ENCODE measurements at places on chromosomes 12 and 14.
A peak's percentile ranks its signal among the peaks of the same experiment; 100 is the strongest.

- DNase-seq: no peak
Measured at GRCh38 chr12:25502596-25502995, 50.5 kb downstream of the LMNTD1 start.

GRCh38 chr14:55430024-55430690, 10.3 kb downstream of the TBPL2 start:
- peak; percentile 79 for DNase-seq

DNA sequence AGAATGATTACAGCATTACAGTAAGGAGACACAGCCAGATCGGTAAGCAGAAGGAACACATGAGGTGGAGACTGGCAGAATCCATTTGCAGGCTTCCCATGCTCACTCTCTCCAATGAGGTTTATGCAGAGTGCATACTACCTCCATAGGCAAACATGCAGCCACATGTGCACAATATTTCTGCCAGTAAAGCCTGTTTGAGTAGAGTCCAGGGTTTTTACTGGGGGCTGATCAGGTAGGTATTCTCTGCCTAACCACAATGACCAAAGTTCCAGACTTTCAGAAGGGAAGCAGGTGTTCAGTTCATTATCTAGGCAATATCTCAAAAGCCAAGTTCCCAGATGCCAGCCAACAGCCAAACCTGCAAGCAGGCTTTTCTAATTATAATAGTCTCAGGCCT, 31.1 kb downstream of the INTS13 start:
- no peak for DNase-seq

GRCh38 chr12:132363661-132364347, 34.4 kb upstream of the GALNT9 start:
- no peak for DNase-seq

- no peak for DNase-seq
Measured at GRCh38 chr12:5500331-5500659, 68.4 kb downstream of the NTF3 start.

GRCh38 chr12:88401155-88401554, 179.1 kb downstream of the KITLG start:
- no peak for DNase-seq

- no peak for DNase-seq
Measured at GRCh38 chr12:116959845-116960514, 49.2 kb downstream of the FBXW8 start.

DNA sequence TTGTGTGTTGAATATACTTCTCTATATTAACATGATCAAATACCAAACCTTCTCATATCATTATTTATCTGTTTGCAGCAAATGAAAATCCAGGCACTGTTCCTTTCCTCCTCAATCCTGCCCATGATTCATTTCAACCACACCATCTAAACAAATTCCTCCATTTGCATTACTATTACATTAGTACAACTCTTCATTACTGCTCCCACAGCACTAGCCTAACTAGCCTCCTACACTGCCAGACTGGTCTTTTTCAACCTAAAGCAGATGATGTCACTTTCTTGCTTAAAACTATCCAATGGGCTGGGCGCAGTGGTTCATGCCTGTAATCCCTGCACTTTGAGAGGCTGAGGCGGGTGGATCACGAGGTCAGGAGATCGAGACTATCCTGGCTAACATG, 117.3 kb upstream of the MYF6 start:
- peak; percentile 46 for DNase-seq

DNA sequence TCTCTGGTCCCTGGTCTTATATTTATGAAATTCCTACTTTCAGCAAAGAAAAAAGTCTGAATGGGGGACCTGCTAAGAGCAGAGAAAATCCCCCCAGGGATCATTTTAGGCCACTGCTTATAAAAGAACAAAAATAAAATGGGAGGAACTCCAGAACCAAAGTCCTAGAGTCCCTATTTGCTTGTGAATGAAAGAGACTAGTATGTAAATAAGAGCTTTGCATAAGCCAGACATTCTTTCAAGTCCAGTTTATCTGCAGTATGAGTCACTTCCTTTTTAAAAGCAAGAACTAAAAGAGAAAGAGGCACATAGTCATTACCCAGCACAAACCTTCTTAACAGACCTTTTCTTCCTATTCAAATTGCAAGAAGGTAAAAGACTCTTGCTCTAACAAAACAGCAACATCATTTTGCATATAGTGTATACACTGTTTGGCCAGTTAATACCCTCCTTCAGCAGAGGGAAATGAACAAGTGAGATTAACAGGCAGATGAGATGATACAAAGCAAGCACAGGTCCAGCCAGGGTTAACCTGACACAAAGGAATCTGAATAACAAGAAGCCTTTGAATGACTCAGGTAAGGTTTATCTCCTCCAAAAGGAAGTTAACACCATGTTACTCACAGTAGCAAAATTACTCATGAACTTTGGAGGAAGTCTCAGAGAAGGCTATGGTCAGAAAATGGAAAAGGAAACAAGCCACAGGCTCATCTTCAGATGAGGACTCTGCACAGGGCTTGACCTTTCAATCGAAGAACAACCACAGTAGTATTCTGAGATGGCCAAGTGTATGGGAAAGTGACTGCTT, 87.3 kb downstream of the PHLDA1 start:
- peak; percentile 95 for DNase-seq

DNA sequence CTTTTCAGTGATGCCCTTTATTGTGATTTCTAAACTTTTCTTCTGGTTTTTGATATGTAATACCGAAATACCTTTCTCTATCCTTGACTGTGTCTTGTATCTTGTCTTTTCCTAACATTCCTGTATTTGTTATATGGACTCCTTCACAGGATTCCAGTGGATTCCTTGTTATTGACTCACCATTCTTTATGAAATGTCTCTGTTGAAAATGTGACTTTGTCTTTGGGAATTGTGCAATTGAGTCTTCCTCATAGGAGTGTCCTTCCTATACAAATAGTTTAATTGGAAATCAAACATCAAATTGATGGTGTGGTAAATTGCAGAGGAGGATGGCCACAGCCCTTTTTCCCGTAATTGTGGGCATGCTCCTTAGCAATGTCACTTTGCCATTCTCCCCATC, 296.6 kb upstream of the KITLG start:
- peak; percentile 18 for DNase-seq

DNA sequence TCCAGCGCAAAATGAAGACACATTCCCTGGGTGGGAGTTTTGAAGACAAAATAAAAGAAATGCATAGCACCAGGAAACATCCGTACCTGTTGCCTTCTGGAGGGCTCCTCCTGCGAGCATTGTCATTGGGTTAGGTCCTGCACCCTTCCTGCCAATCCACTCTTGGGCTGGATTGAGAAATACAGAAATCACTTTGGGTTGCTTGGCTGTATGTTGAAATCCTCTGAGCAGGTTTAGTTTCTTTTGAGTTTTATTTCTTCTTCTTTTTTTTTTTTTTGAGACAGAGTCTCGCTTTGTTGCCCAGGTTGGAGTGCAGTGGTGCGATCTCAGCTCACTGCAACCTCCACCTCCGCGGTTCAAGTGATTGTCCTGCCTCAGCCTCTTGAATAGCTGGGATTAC, 67.6 kb downstream of the ARF6 start:
- DNase-seq: no peak

DNA sequence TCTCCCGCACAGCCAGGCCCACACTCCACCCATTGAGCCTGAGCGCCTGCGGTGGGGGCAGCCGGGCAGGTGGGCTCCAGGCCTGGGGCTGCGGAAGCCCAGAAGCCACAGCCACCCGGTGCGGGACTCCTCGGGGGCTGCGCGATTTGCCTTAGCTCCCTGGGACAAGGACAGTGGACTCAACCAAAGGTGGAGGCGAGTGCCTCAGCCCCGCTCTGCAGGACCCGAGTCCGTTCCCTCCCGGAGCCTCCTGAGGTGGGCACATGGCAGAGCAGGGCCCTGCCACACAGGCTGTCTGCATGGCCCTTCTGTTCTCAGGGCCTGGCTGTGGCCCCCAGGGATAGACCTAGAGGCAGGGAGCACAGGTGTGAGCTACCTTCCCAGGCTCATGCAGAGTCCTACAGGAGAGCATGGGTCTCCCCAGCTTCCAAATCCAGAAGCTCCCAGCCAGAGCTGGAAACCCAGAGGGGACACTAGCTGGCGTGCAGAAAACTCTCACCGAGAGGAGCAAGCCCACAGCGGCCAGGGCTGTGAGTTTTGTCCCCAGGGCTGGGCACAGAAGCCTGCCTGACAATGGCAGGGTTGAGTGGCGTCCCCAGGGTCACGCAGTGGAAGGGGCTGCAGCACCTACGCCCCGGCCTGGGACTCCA, 22.2 kb upstream of the LRTM2 start:
- DNase-seq: no peak

GRCh38 chr12:87150969-87151662, 878.1 kb downstream of the C12orf50 start:
- no peak for DNase-seq

Data from mesenchymal stem cell (in vitro differentiated cells and primary cell).